Activated CD4-positive, CD25-positive, alpha-beta regulatory T cell treated with anti-CD3 and anti-CD28 coated beads, Interleukin-2, amount 50 U/mL, for 16 hours (primary cell): ENCODE measurements at places on chromosomes 13 and 19.

- no peak for DNase-seq
Observed at GRCh38 chr13:75092143-75092542, 389.8 kb downstream of the TBC1D4 start.

GRCh38 chr13:37379841-37380240 is 218.7 kb downstream of the POSTN start:
- DNase-seq, result no peak

DNA sequence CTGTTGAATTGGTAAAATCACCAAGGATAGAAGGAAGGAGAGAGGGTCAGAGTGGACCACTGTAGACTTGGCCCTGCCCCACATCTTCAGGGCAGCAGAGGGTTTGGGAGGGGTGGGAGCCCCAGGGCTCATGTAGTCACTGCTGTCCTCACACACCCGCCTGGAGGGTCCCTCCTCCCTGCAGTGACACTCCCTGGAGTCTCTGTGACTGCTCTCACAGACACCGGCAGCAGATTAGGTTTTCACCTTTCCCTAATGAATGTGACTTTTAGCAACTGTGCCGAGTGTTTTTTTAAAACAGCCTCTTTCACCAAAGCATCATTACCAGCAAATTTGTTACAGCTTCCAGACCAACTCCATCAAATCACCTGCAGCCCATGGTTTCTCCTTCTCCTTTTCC is 45.7 kb upstream of the CCNE1 start:
- DNase-seq, result no peak

DNA sequence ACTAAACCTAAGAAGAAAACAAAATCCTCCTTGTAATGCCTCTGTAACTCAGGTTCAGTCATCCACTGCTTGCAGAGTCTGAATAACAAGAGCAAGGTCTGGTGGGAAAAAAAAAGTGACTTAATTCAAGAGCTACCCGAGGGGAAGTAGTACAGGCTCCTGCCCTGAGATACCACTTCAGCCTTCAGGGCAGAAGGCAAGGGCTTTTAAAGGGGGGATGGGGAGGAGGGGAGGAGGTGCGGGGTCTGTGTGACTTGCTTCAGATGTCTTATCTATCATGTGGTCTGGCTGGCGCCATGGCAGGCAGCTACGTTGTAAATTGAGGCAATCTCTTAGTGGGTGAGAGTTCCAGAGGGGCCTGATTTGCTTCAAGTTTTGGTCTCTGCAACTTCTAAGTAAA is 66.7 kb downstream of the LRRC63 start:
- no peak for DNase-seq

DNA sequence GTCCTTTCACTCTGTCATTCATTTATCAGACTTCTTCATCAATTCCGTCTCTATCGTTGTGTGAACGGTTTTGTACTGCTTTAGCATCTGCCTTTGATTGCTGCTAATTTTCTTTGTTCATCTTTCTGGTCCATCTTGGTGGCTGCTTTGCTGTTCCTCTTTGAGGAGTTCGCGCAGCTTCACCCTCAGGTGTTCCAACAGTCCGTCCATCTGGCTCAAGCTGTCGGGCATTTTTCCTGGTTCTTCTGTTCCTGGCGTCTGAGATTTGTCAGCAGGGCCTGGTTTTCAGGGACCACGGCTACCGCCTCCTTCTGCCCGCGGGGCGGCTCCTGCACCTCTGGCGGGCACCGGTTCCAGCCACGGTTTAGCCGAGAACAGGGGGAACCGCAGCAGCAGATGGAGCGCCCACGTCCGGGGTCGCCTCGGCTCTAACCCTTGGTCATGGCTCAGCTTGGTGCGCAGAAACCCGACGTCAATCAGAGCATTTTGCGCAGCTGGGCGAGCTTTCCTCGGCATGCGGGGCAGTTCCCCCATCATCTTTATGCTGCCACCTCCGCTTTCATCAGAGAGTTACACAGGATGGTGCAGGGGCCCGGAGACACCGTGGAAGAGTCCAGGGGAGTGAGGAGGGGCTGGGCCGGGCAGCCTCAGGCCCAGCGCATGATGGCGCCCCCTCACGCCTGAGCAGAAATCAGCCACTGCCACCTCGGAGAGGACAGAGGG is 89.5 kb downstream of the ZNF100 start:
- no peak for DNase-seq

GRCh38 chr13:73335944-73336343 is 277.1 kb downstream of the KLF5 start:
- DNase-seq, result no peak

GRCh38 chr13:44758630-44759383 is 182.7 kb upstream of the TSC22D1 start:
- DNase-seq, result no peak

GRCh38 chr13:95749545-95749944 is 72.6 kb downstream of the DNAJC3 start:
- DNase-seq, result no peak

DNA sequence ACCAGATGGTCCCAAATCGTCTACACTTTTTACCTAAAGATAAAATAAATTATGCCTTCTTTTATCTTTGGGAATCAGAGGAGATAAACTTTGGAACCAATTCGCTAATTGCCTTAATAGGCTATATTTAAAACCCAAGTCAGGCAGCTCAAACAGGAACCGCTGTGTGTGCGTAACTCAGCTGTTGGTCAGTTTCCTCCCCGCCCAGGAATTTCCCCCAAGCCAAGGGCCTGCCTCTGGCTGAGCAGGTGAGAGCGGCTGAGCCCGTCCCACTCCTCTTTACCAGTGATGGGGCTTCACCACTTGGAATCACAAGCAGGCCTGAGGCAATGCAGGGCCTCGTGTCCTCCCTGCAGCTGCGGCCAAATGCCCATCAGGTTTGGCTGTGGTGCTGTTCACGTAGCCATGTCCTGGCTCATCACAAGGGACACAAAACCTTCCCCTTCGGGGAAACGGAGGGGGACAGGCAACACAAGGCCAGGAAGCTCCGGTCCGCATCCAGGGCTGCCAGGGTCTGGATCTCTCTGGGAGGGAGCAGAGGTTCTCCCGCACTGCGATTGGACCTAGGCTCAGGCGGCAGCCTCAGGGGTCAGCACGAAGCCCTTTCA is 503 bp upstream of the SLC7A9 start:
- no peak for DNase-seq

GRCh38 chr19:31406106-31406505 is 56.9 kb upstream of the TSHZ3 start:
- no peak for DNase-seq

DNA sequence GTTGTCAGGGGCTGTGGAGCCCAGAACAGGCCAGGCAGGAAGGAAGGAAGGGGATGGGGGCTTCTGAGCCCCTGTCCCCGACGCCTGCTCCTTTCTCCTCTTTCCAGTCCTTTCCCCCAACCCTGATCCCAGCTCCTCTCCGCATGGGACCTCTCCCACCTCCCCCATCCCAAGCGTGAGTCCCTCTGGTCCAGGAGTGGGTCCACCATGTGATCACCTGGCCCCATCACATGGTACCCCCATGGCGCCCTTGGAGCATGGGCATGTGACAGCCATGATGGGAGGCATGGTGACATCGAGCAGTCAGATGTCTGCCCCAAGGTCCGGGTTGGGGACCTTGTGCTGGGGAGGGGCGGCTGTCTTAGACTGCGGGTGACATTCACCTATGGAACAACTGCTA is 9.2 kb downstream of the RYR1 start:
- DNase-seq, result no peak

DNA sequence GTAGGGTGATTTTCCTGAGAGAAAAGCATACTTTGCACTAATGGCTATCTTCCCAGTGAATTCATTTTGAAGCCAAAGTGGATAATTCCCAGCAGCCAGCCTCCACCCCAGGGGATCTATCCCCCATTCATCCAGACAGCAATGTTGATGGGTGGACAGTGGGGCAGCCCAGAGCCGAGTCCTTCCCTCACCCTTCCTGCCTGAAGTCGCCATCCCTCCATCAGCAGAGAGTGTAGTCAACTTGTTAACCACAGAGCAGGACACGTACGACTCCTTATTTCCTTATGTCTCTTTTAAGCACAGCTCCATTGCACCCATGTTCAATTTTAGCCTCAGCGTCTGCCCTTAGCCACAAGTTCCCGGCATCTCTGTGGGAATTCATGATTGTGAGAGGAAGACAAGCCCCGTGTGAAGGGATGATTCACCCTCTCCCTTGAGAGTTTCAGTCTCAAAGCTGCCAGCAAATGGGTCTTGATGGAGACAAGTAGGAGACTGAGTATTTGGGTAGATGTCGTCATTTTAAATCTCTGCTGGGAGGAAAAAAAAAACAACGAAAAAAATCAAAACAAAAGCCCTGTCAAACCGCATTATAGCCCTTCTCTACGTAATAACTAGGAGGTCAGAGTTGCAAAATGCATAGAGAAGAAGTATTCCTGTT is 58.3 kb upstream of the MEDAG start:
- no peak for DNase-seq

DNA sequence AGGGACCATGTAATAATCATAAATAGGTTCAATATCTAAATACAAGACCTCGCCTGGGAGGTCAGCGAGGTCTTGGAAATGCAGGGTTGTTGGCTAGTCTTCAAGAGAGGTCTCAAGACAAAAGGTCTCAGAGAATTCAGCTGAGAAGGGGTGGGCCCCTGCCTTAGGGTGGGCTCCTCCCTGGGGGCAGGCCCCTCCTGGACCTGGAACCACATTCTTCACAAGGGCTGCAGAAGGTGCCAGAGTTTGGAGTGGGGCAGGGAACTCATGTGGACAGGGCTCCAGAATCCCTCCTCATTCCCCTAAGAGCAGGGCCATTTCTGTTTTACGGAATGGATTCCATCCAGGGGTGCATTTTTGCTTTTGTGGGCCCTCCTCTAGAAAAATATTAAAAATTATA is 10.2 kb downstream of the CEACAM18 start:
- no peak for DNase-seq

- DNase-seq, result no peak
Observed at GRCh38 chr19:17370026-17370587, 7.0 kb downstream of the PLVAP start.

- DNase-seq, result no peak
Observed at GRCh38 chr19:51977346-51977745, 9.3 kb downstream of the ZNF350 start.
